ENCODE measurements at places on chromosomes 1 and 21.

- no peak for DNase-seq
These were observed 15.9 kb upstream of the POGZ start for GRCh38 chr1:151475175-151475574.

DNA sequence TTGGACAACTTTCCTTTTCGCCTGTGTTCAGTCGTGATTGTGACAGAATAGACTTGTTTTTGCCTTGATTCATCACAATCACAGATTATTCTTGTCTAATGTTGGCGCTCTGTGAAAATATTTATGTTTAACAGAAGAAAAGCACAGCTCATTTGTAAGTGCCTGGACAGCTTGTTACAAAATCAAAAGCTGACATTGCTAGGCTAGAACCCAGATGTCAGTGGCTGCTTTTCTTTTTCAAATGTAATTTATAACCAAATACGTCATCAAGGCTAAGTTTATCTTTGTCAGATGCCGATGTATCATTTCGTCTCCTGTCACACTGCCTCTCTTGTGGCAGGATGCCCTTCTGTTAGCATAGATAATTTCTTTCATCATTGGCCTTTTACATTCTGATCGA is 1227.3 kb downstream of the PLA2G4A start:
- DNase-seq = no peak

- DNase-seq = no peak
These were observed 66.7 kb downstream of the TGFBR3 start for GRCh38 chr1:91819038-91819788.

DNA sequence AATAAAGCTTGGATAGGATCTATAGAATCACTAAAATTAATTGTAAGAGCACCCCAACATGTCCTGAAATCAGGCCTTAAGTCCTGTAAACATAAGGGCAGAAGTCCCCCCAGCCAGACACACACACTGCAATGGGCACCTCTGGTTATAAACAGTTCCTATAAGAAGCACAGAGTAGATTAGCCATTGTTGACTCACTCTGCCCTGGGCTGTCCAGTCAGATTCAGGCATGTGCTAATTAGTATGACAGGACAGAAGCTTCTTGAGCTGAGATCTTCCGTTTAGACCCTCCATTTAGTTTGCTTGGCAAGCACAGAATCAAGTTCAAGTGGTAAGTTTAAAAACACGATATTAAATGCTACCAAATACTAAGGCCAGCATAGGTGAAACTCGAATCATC is 11.8 kb upstream of the DENND1B start:
- DNase-seq = no peak

DNA sequence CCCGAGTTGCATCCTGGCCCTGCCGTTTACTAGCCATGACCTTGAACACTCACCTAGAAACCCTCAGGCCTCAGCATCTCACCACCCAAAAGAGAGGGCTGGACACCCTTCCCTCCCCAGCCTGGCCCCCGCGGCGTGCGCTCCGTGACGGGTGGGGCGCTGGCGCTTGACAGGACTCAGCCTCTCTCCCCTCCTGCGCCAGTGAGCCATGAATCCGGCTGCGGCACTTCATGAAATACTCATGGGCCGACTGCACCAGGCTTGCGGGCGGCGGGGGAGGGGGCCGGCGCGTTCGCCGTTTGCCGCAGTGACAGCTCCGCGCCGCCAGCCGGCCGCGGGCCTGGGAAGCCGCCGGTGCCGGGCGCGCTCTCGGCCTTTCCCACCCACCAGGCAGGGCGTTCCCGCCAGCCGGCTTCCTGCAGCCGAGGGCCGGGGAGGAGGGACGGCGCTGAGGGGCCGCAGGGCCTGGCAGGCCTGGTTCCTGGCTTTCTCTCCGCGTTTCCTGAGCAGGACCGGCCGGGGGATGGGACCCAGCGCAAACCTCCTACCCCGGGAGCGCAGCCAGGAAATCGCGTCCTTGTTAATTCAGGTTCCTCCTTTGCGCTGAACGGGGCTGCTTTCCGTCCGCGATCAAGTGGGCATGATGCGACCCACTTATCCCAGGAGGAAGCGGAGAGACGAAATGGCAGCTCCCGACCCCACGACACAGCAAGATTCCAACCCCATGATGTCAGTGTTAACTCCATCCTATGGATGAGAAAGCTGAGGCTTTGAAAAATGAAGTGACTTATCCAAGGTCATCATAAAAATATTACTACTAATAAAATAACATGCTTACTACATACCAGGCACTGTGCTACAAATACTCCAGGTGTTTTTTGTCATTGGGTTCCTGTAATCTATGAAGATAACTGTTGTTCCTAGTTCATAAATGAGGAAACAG is 9.1 kb upstream of the LUZP1 start:
- peak; percentile 82 for DNase-seq

DNA sequence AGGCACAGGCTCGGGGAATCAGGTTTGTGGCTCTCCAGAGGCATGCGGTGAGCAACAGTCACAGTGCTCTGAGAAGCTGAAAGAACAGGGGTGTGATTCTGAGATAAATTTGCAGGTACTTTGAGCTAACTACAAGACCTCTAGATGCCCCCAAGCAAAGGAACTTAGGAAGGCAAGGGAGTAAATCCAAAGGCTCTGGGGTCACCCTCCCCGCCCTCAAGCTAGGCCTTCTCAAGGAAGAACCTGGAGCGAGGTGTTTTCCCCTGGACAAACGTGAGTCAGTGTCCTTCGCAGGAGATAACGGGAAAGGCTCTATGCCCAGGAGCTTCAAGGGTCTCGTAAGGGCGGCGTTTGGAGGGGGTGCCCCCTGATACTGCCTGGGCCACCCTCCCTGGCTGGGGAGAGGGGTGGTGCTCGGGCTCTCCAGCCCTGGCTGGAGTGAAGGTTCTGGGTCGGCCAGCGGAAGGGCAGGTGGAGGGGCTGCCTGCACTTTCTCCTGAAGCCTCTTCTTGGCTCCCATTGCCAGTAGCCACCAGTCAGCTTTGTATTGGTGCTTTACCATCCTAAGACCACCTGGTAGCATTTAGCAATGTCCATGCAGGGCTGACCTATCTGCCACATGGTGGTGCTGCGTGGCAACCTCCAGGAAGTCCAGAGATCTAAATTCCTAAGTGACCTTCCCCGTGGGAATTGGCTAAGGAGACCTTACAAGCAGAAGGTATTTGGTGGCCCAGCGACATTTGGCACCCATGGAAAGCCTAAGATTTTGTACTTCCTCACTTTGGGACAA is 44.0 kb downstream of the GPR161 start:
- no peak for DNase-seq

DNA sequence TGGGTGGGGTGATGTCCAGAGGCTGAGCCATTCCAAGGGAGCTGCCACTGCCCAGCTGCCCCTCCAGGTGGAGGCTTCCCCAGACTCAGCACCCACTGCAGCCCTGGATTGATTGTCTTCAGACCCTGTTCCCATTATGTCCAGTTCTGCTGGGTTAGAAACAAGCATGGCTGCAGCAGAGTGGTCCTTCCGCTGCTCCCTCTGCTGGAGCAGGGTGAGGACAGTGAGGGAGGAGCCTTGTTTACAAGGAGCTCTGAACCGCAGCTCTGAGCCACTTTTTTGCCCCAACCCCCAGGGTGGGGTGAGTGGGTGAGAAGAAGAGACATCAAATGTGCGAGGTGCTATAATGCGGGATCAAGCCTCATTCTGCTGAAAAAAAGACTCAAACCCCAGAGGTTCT is 2.3 kb downstream of the TNNT2 start:
- DNase-seq = no peak

DNA sequence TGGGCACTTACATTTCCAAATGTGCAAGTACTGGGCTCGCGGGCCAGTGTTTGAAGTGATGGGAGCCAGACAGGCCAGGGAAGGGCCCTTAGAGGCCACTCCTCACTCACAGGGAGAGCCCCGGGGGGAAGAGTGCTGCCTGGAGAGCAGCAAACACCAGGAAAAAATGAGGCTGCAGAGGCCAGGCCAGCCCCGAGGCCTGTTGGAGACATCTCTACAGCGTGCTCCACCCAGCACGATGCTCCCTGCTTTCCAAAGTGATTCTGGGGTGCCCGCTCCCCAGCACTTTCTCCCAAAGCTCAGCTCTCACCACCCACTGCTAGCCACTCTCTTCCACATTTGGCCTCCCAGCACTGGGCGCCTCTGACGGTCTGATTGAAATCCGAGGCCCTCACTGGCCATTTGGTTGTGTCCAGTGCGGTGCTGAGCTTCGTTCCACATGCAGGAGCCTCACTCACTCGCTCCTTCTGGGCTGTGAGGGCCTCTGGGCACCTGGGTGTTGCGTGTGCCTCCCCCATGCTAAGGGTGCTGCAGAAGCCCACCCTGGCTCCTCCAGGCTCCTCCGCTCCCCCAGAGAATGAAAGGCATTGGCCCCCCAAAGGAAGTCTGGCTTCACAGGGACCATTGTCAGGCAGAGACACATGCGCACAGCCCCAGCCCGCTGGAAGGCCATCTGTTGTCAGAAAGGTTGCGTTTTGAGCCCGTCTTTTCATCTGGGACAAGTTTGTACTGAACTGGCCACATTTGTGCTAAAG is 385.4 kb upstream of the VAMP3 start:
- no peak for DNase-seq

- peak; percentile 21 for DNase-seq
These were observed 21.6 kb upstream of the TRABD2B start for GRCh38 chr1:48018799-48019198.

- no peak for DNase-seq
These were observed 18.1 kb downstream of the KIAA0040 start for GRCh38 chr1:175174309-175175102.

DNA sequence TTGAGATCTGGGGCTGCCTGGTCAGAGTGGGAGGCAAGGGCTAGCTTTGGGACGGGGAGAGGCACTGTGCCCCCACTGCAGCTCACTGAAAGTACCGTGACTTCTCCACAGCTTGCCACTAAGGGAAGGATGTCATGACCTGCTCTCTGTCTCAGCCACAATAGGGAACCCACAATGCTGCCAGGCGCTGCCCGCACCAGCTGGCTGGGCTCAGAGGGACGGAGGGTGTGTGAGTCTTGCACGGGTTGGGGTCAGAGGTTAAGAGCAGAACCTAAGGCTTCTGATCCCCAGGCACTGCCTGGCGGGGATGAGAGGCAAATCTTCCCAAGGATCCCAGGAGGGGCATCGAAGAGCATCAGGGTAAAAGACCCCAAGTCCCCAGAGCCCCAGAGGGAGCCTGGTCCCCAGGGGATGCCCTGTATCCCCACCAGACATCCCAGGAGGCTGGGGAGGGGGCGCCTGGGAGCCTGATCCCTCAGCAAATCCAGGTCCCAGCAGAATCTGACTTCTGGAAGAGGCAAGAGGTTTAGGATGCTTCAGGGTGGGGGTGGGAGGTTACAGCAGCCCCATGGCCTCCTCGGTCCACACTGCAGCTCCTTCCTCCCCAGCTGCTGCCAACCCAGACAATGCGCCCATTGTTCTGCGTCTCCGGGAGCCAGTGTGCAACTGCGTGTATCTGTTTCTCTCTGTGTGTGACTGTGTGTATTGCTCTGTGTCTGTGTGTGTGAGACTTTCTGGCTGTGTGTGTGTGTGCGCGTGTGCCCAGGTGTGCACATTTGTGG is 2.0 kb upstream of the MARCKSL1 start:
- no peak for DNase-seq

- DNase-seq = no peak
These were observed 21.3 kb upstream of the PHTF1 start for GRCh38 chr1:113780374-113781146.

DNA sequence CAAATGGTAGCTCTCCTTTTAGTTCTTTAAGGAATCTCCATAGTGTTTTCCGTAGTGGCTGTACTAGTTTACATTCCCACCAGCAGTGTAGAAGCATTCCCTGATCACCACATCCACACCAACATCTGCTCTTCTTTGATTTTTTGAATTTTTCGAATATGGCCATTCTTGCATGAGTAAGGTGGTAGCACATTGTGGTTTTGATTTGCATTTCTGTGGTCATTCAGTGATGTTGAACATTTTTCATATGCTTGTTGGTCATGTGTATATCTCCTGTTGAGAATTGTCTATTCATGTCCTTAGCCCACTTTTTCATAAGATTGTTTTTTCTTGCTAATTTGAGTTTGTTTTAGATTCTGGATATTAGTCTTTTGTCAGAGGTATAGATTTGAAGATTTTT is 84.6 kb upstream of the B3GALT2 start:
- no peak for DNase-seq

DNA sequence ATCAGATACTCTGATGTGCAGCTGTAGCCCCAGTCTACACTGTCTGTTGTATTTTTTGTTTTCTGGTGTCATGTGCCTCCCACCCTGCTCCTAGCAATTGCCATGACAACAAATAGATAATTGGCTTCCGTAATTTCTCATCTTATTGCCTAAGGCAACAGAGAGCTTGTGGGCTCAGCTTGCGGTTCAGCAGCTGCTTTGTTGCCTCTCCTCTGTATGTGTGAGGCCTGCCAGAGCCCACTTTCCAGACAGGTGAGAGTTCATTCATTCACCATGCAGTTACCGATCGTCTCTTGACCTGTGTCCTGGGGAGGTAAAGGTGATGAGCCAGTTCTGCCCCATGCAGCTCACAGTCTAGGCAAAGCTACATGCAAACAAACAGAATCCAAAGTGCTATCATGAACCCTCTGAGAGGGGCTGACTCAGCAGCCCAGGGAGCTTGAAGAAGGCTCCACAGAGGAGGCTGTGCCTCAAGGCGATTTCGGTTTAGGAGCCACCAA is 11.9 kb downstream of the LGALS8 start:
- peak; percentile 71 for DNase-seq

- DNase-seq = no peak
These were observed 20.0 kb downstream of the IBA57 start for GRCh38 chr1:228185641-228185965.

DNA sequence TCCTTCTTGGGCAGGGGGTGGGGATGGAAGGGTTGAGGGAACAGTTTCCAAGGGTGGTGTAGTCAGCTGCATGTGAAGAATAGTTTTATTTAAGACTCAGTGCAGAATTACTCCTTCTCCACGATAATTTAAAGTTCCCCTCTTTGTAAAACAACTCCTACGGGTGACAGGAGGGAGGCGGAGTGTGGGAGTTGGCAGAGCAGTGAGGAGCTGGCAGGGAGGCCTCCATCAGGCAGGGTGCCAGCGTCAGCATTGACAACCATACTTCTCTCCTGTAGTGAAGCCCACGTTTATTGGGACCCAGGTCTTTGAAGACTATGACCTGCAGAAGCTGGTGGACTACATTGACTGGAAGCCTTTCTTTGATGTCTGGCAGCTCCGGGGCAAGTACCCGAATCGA is 93.8 kb downstream of the MTR start:
- no peak for DNase-seq

GRCh38 chr1:27648602-27649305 is 13.8 kb upstream of the FGR start:
- DNase-seq = no peak

- no peak for DNase-seq
These were observed 332.3 kb upstream of the DPYD start for GRCh38 chr1:98253145-98253544.

GRCh38 chr1:28592321-28593071 is 431 bp downstream of the RAB42 start:
- no peak for DNase-seq

- peak; percentile 72 for DNase-seq
These were observed 747 bp upstream of the ENAH start for GRCh38 chr1:225653463-225654276.

GRCh38 chr1:61310538-61310937 is 228.2 kb downstream of the NFIA start:
- DNase-seq = no peak

GRCh38 chr1:70288166-70288565 is 66.4 kb downstream of the ANKRD13C start:
- DNase-seq = no peak

- no peak for DNase-seq
These were observed 13.3 kb downstream of the ITGB2 start for GRCh38 chr21:44907225-44907965.

GRCh38 chr1:225257081-225257480 is 170.8 kb downstream of the LBR start:
- DNase-seq = no peak

Data from right lobe of liver (tissue), 6 donors.